ENCODE measurements at places on chromosomes 13 and 19. TPM values are rescaled to one million over a fixed set of nuclear protein-coding genes. Genes with fewer than 3 reads are reported as not detected.
A peak's percentile ranks its signal among the peaks of the same experiment; 100 is the strongest.

GRCh38 chr13:74204602-74205312, 70.6 kb upstream of the KLF12 start:
- DNase-seq: no peak

- DNase-seq: no peak
Measured at GRCh38 chr13:91593456-91593855, 195.0 kb downstream of the GPC5 start.

GRCh38 chr19:41821003-41821735, 23.3 kb downstream of the LYPD4 start:
- no peak for DNase-seq

GRCh38 chr13:98761126-98761985, 8.9 kb upstream of the SLC15A1 start:
- no peak for DNase-seq

DNA sequence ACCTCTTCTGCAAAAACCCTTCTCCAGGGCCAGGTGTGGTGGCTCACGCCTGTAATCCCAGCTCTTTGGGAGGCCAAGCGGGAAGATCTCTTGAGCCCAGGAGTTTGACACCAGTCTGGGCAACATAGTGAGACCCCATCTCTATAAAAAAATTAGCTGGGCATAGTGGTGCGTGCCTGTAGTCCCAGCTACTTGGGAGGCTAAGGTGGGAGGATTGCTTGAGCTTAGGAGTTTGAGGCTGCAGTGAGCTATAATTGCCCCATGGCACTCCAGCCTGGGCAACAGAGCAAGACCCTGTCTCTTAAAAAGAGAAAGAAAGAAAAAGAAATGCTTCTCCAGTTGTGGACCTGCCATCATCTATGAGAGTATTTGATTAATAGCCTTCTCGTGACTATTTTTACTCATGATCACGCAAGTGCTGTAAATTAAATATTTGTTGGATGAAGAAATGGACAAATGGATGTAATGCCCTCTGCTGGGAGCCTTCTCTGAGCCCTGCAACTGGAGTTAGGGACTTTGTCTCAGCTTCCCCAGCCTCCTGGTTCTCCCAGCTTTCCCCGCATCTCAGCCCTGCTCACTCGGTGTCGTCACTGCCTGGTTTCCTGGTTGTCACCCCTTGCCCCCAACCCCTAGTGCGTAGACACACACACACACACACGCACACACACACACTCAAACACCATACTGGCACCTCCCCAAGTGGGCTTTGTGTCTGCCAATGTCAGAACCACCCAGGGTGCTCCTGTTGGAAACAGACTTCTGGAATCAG, 12.2 kb downstream of the WIZ start:
- DNase-seq: no peak

DNA sequence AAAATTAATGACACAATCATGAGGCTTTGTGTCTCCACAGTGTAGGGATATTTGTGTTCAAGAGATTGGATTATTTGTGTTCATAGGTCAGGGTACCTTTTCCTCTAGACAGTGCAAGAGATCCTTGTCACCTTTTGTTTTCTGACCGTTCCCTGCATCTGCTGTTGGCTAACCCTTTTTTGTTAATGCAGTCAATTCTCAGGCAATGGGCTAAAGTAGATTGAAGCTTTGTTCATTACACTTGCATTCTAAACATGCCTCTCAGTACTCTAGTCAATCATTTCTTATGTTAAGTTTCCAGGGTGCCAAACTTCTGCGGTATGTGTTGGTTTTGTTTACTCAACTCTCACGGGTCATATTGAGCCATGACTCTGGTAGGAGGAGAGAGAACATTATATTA, 1.8 kb upstream of the MED4 start:
- no peak for DNase-seq

DNA sequence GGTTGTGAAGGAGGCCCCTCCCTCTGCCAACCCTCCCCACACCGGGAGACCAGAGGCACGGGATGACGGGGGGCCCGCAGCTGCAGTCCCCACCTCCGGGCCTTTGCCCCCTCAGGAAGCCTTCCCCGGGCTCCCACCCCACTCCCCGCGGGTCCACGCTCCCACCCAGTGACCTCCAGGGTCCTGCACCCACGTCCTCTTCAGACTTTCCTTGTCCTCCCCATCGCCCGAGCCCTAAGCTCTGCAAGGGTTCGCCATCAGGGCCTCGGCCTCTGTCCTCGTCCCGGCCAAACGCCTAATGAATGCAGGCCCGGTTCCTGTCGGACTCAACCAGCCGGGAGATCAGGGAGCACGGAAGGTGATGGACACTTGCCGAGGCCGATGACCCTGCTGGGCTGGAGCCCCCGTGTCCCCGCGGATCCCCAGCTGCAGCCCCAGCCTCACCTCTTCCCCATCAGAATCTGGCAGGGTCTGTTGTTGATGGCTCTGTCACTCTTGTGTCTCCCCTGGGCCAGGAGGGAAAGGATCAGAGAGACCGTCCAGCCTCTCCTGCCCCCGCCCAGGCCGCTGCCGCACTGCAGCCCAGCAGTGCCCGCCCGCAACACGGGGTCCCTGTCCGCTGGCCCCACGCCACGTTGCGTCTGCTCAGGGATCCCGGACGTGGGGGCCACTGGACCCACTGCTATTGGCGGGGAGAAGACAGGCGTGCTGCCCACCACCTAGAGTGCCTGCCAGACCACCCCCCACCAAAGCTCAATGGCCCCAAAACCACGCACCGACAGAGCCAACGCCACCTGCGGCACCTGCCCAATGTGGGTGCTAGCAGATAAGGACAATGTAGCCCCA, 5.7 kb downstream of the ATP8B3 start:
- no peak for DNase-seq

- DNase-seq: no peak
Measured at GRCh38 chr19:31470229-31470939, 121.1 kb upstream of the TSHZ3 start.

- DNase-seq: no peak
Measured at GRCh38 chr13:41501281-41501680, 43.9 kb downstream of the RGCC start.

DNA sequence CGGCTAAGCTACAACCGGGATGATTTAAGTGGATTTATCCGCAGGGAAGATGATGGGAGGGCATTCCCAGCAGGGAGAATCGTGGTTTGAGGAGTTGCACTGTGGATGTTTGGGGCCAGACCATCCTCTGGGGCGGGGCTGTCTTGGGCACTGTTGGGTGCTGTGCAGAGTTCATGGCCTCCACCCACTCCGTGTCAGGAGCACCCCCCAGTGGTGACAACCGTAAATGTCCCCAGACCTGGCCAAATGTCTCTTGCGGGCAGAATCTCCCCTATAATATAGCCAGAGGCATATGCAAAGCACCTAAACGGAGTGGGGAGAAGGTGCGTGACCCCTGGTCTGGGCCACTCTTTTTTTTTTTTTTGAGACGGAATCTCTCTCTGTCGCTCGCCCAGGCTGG, 40.2 kb downstream of the SMIM24 start:
- DNase-seq: no peak

DNA sequence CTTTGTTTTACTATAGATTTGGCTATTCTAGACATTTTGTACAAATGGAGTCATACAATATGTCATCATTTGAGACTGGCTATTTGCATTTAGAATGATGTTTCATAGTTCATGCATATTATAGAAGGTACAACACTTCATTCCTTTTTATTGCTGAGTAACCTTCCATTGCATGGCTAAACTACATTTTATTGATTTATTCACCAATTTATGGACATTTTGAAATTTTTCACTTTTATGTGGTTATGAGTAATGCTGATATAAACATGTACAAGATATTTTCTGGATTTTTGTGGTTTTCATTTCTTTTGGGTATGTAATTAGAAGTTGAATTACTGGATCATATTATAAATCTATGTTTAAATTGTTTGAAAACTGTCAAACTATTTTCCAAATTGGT, 710.3 kb upstream of the SLITRK5 start:
- no peak for DNase-seq

DNA sequence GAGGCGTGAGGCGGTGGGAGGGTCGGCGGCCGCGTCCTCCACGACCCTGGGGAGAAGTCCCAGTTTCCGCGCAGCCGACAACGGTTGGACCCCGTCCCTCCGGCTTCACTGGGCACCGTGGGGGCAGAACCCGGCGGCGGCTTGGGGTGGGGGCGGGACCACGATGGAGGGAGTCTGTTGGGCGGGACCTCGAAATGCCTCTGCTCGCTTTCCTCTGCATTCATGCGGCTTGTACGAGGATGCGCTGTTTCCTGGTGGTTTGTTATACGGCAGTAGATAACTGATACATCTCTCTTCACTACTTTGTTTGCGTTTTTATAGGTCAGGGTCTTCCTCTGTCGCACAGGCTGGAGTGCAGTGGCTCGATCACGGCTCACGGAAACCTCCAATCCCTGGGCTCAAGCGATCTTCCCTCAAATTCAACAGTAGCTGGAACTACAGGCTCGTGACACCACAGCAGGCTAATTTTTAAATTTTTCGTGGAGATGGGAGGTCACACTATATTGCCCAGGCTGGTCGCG, 24.6 kb upstream of the ZNF846 start:
- peak; percentile 56 for DNase-seq

DNA sequence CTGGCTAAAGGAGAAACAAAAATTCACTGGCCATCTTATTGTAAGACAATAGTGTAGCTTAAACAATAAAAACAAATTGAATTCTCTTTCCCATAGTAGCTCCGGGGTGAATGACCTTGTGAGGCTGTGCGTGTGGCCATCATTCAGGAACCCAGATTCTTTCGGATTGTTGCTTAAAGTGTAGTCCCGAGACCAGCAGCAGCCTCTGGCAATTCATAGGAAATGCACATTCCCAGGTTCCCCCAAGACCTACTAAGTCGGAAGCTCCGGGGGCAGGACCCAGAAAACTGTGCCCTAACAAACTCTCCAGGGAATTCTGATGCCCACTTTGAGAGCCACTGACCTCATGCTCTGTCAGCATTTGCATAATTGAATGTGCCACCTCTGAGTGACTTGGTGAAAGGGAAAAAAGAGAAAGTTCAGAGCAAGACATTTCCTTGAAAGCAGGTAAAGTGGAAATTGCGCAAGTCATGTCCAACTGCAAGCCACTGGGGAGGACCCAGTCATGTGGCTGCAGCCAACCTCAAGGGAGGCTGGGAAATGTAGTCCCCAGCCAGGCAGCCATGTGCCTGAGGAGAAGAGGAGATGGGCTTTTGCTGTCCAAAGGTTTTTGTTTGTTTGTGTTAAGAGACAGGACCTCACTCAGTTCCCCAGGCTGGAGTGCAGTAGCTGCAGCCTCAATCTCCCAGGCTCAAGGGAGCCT, 50.7 kb upstream of the PNMA8B start:
- no peak for DNase-seq

- no peak for DNase-seq
Measured at GRCh38 chr19:58181902-58182576, 822 bp upstream of the ZNF274 start.

Gene ZNF836
- total RNA-seq: 15.1 TPM

Gene ZNF560
- total RNA-seq: not detected

Gene ELSPBP1
- not detected for total RNA-seq

Gene CCDC70
- not detected for total RNA-seq

Measured in omental fat pad (tissue), 4 donors.